ENCODE measurements at places on chromosomes 6 and 20.
A peak's percentile ranks its signal among the peaks of the same experiment; 100 is the strongest.

DNA sequence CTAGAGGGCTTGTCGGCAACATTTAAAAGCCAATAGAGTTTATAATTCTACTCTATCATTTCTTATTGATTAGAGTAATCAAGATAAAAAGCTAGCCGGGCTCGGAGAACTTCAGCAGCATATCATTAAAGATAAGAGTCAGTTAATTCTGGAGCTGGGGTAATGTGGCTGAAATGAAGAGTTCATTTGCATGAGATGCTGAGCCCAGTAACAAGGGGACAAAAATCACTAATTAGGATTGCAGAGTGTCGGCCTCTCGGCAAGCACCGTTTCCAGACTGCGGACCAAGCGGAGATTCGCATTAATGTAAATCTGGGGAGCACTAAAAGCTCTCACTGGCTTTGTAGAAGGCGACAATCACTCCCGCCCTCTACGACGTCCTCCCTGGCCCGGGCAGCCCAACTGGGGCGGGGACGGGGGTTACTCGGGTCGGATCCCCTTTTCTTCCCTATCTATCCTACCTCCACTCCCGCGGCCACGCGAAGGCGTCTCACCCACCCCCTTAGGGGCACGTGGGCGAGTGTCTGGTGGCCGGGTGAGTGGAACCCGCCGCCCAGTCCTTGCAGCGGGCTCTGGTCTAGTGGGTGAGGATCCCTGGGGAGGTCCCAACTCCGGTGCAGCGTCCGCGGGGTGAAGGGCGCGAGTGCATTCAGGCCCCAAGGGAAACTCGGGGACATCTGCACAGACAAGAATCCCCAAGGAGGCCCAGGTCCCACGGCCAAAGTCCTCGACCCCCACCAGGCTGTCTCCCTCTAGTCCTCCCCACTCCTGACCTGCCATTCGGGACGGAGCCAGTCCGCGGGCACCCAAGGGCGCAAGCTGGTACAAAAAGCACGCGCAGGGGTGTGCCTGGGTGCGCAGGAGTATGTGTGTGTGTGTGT is 42.2 kb upstream of the OSTM1 start:
- no peak for DNase-seq

DNA sequence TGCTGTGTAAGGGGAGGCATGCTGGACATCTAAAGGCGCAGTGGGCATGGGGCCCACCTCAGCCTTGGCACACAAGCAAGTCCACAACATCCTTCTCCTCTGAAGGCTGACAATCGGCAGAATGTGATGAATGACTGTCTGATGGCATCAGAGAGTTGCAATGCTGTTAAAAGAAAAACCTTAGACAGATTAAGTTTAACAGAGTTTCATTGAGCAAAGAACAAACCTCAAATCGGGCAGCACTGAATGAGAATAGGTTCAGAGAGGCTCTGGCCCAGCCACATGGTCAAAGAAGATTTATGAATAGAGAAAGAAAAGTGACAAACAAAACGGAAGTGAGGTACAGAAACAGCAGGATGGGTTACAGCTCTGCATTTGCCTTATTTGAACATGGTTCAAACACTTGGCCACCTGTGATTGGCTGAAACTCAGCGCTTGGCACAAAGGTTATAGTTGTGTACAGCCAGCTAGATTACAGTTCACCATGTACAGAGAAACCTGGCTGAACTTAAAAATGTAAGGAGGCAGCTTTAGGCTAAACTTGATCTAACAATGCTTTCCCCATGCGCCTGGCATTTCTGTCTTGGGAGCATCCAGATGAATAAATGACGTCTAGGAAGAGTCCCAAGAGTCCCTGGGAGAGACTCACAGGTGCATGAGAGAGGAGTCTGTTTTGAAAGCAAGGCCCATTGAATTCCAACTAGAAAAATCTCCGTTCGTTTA is 98.3 kb upstream of the IYD start:
- no peak for DNase-seq

- DNase-seq: no peak
Measured at GRCh38 chr20:35491823-35492222, 36.4 kb downstream of the CEP250 start.

DNA sequence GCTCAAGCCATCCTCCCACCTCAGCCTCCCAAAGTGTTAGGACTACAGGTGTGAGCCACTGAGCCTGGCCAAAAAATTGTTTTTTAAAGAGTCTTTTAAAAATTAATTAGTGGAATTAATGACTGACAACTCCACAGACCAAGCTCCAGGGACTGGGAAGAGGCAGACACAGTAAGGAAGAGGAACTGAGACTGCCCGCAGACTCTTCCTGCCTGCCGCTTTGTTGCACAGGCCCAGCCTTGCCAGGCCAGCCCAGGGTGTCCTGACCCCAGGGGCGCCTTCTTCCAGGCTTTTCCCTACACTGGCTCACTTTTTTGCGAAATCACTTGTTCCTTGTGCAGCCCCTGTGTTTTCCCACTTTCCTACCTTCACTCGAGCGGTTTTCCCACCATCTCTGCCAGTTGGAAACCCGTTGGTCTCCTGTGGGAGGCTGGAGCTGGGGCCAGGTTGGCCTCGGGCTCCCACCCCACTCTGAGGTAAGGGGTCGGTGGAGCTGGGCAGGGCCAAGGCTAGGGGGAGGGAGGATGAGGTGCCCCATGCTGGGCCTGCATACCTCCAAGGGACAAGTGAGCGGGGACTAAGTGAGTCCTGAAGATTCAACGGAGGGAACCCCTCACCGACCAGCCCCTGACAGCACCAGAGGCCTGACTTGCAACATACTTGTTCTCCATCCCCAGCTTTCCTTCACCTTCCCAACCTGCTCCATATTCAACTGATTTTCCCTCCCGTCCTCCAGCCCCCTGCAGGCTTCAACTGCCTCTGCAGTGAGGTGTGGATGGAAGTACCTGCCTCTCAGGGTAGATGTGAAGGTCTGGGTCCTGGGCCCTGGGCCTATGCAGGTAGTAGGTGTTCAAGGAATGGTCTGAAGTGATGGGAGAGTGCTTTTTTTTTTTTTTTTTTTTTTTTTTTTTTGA is 23.5 kb upstream of the SMIM29 start:
- no peak for DNase-seq

GRCh38 chr20:14986026-14986655 is 648.7 kb upstream of the FLRT3 start:
- no peak for DNase-seq

DNA sequence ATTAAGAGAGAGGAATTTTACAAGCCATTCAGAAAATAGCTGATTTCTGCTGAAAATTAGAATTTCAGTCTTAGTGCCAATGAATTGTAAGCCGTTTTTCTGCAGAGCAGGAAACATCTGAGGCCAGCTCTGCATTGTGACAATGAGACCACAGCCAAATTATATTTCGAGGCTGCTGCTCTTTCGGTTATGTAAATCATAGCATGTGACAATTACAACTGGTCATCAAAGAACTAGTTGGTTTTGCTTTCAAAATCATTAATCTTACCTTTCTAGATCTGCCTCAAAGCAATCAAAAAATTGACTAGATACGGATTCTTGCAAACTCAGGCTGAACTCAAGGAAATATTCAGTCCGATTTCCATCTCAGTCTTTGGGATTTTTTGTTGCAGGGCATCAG is 33.4 kb upstream of the INSM1 start:
- DNase-seq: no peak

- peak; percentile 18 for DNase-seq
Measured at GRCh38 chr6:149234051-149234962, 83.2 kb upstream of the TAB2 start.

- DNase-seq: no peak
Measured at GRCh38 chr6:159953091-159953601, 15.7 kb upstream of the IGF2R start.

GRCh38 chr6:170233286-170234205 is 57.3 kb downstream of the DLL1 start:
- no peak for DNase-seq

- DNase-seq: no peak
Measured at GRCh38 chr6:162055365-162055764, 672.2 kb downstream of the PRKN start.

DNA sequence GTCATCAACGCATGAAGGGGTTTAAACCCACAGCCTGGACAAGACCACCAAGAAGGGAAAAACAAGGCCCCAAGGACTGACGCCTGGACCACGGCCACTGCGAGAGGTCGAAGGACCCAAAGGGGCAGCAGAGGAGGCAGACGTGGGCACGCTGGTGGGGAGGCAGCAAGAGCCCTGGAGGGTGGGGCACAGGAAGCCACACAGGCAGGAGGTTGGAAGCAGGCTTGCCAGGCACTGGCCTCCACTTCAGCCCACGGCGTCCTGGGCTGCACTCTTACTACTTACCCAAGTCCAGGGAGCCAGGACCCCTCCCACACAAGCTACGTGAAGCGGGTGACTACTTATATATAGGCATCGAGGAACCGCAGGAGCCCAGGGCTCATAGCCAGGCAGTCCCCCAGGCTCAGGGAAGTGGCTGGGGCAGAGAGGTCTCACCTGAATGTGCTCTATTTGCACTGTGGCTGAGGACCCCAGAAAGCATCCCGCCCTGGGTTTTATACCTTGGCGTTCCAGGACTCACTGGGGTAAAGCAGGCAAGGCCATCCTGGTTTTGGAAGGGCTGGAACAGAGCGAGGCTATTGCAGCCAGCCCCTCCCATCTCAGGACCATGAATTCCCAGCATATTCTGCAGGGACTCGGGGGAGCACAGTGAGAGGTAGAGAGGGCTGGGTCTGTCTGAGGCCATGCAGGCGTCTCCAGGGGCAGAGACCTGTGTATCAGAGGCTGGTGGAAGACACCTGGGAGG is 113.8 kb upstream of the AFDN start:
- DNase-seq: no peak

- DNase-seq: no peak
Measured at GRCh38 chr6:159760602-159761057, 1.2 kb upstream of the ACAT2 start.

GRCh38 chr6:35411066-35411465 is 41.1 kb upstream of the FANCE start:
- no peak for DNase-seq

Measured in activated T-cell treated with anti-CD3 and anti-CD28 coated beads for 4 hours (primary cell).